Activated CD4-positive, alpha-beta T cell treated with anti-CD3 and anti-CD28 coated beads, Interleukin-2, amount 10 ng/mL, durations not matched to agents 7 days and 5 days (primary cell): ENCODE measurements at places on chromosomes 13 and 19. TPM values are rescaled to one million over a fixed set of nuclear protein-coding genes. Genes with fewer than 3 reads are reported as not detected.

SDHAF1 gene
- 15.6 TPM for total RNA-seq

PROZ gene
- not detected for total RNA-seq

RNF113B gene
- not detected for total RNA-seq

ZNF497 gene
- 0.98 TPM for total RNA-seq

GJA3 gene
- total RNA-seq, result 0.10 TPM

YJU2 gene
- total RNA-seq, result 25.5 TPM

FCER2 gene
- 0.23 TPM for total RNA-seq

SF3A2 gene
- total RNA-seq, result 151 TPM

ADM5 gene
- 4.9 TPM for total RNA-seq

COX7A1 gene
- not detected for total RNA-seq

EGLN2 gene
- 124 TPM for total RNA-seq

ADAMTSL5 gene
- total RNA-seq, result 5.4 TPM

CCNA1 gene
- total RNA-seq, result 0.83 TPM

RCBTB1 gene
- total RNA-seq, result 18.1 TPM

CPB2 gene
- total RNA-seq, result not detected

SPRED3 gene
- 1.2 TPM for total RNA-seq

FBXO17 gene
- total RNA-seq, result not detected

CDX2 gene
- total RNA-seq, result not detected

HAUS5 gene
- 52.2 TPM for total RNA-seq

F10 gene
- total RNA-seq, result not detected
